ENCODE measurements at places on chromosomes 16 and 17.

- DNase-seq = no peak
Measured at GRCh38 chr17:71011391-71011790, 842.1 kb downstream of the KCNJ2 start.

- peak; percentile 68 for DNase-seq
Measured at GRCh38 chr17:69050999-69051775, 9.5 kb downstream of the ABCA9 start.

GRCh38 chr16:3182608-3183444 lies 5.2 kb upstream of the OR1F1 start:
- DNase-seq = no peak

DNA sequence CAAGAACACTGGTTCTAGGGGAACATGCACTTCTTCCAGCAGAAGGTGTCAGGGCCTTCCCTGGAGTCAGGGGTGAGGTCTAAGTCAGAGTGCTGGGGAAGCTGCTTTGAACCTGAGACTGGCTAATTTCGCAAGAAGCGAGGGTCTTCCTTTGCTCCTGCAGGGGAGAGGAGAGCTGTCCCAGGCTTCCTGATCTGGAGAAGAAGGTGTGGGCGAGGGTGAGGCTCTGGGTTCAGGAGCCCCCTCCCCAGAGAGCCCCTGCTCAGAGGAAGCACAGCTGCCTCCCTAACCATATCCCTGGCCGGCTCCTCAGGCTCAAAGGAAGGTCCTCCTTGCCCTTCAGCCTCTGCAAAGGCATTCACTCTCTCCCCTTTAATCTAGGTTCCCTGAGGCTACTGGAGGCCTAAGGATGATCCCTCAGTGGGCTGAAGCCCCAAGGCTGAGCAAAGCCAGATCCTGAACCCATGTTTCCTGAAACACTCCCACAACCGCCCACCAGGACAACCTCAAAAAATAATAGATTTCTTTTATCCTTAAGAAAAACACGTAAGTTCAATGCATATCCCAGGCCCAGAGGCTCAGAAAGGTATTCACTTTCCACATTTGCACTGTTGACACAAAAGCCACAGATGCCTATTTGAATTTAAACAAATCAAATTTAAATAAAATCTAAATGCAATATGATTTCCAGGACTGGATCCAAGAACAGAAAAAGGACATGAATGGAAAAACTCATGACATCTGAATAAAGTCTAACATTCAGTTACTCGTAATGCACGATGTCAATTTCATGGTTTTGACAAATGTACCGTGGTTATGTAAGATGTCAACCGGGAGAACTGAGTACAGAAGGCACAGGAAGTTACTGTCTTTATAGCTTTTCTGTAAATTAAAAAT lies 71.5 kb upstream of the RCVRN start:
- peak; percentile 24 for DNase-seq

DNA sequence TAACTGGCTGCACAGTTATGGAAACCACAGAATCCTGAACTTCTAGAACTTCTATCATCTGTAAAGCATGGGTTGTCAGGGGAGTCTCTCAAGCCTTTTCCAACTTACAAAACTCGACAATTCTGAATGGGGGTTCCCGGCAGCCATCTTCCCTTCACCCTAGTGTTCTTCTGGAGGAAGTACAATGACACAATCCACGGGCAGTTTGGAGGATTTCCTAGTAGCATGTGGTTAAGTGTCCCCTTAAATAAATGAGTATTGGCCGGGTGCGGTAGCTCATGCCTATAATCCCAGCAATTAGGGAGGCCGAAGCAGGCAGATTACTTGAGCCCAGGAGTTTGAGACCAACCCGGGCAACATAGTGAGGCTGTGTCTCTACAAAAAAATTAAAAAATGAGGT lies 2.1 kb downstream of the SLC16A6 start:
- DNase-seq = peak; percentile 75

DNA sequence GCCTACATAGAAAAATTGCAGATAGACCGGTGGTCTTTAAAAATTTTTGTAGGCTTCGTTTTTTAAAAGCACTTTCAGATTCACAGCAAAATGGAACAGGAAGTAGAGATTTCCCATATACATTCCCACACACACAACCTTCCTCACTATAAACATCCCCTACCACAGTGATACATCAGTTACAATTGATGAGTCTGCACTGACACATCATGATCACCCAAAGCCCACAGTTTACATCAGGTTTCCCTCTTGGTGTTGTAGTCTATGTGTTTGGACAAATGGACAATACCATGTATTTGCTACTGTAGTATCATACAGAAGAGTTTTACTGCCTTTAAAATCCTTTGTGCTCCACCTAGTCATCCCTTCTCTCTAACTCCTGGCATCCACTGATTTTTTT lies 113.9 kb upstream of the ADAMTS18 start:
- DNase-seq = no peak

DNA sequence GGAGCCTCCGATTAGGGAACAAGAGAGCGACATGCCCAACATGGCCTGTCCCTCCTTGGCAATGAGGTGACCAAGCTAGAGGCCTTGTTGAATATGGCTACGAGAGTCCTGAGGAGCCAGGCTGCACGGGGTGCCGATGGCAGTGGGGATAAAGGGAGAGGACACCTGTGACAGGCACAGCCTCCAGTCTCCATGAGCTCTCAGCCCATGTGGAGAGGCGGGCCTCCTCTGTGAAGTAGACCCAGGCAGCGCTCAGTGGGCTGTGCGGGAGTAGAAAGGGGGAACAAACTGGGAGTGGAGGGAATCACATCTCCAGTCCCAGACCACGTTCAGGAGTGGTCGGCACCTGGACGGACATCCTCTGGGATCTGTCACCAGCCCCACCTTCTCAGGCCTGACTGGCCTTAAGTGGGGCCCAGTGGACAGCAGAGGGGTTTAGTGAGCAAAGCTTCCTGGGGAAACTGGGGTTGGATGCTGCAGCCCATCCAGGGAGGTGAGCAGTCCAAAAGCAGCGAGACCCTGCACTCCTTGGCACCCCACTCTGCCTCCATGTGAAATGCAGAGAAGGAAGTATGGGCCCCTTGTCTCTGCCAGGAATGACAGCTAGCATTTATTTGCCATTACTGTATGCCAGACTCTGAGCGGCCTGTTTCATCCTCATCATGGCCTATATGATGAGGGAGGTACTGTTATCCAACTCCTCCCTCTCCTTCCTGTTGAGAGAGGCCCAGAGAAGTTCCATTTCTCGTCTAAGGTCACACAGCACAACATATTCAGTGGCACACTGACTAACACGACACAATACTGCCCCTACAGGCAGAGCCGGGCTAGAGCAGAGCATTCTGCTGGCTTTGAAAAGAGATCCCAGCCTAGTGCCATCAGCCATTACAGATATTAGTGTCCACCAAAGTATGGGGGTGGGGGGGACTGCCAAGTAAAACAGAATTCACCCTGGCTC lies 4.5 kb upstream of the TMEM92 start:
- DNase-seq = peak; percentile 63

- DNase-seq = no peak
Measured at GRCh38 chr16:27356794-27357193, 43.0 kb downstream of the IL4R start.

DNA sequence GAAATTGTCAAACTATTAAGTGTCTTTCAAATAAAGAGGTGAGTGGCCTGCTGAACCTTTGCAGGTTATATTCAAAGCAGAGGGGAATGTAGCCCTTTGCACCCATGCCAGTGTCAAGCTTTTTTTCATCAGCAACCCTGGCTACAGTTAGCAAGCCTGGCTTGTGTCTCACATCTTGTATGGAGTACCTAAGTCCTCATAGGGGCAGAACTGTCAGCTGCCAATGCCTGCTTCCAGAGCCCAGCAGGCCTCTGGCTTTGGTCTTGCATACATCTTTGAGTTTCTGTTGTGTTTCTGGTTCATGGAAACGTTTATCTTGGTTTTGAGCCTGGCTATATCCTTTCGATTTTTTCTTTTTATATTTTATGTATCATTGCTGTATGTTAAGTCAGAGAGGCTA lies 26.8 kb downstream of the REXO5 start:
- DNase-seq = no peak

- DNase-seq = peak; percentile 11
Measured at GRCh38 chr17:31825961-31826691, 32.9 kb downstream of the COPRS start.

- no peak for DNase-seq
Measured at GRCh38 chr16:11291091-11291703, 10.1 kb upstream of the PRM1 start.

DNA sequence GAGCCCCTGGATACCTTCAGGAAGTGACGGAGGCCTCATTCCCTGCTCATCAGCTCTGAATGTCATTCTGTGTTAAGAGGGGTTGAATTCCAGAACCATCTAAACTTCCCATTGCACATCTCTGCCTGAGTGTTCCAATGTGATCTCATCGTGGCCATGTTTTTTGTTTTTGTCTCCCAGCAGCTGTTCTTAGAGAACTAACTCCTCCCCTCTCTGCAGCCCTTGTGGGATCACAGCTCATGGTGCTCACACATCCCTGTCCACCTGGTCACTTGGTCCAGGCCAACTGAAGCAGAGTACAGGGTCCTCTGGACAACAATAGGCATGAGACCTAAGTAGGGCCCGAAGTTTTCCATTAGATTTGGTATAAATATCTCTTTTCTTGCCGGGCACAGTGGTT lies 6.0 kb upstream of the SYT17 start:
- no peak for DNase-seq

GRCh38 chr17:1197379-1197778 lies 17.6 kb upstream of the ABR start:
- DNase-seq = peak; percentile 99

DNA sequence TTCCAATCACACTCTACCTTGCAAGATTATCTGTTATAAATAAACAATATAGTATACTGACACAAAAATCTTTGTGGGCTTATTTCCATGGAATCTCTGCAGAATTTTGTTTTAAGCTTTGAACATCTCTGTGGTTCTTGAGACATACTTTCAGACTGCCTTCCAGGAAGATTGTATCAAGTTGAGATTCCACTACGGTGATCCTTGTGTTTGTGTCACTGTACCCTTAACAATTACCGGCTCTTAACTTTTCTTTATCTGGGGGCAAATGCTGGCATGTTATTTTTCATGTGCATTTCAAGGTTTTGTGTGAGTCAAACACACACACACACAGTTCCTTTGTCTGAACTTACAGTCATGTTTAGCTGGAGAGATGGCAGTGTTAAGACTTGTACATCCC lies 472.7 kb upstream of the HSBP1 start:
- no peak for DNase-seq

GRCh38 chr16:88681709-88682451 lies 4.4 kb downstream of the SNAI3 start:
- DNase-seq = peak; percentile 98

DNA sequence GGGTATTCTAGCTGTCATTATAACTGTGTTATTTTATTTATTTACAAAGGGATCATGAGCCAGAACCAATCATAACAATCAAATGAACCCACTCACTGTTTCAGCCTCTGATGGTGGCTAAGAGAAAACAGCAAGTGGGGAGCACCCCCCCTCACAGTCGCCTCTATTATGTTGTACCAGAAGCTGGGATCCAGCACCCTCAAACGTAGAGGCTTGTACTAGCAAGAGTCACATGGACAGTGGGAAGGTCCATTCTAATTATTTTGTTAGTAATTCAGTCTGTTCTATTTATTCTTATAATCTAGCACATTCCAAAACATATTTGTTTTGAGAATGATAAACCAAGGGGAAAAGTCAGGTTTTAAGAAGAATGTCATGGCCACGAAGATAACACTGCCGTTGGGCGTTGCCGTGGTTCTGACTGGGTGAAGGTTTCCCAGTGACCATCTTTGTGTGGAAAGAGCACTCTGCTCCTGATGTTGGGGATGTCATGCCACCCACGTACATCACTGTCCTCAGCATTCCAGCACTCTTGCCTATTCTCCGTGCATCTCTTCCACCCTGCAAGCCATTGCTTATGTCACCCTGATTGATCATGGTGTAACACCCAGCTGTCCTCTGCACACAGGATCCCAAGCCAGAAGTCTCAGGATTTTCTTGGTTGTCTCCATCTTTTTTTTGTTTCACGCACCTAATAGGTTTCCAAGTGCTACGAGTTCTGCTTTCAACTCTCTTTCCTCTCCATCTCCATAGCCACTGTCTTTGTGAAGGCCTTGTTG lies 205.8 kb downstream of the PRKCA start:
- DNase-seq = no peak

GRCh38 chr17:12074346-12074745 lies 53.7 kb downstream of the MAP2K4 start:
- DNase-seq = no peak

DNA sequence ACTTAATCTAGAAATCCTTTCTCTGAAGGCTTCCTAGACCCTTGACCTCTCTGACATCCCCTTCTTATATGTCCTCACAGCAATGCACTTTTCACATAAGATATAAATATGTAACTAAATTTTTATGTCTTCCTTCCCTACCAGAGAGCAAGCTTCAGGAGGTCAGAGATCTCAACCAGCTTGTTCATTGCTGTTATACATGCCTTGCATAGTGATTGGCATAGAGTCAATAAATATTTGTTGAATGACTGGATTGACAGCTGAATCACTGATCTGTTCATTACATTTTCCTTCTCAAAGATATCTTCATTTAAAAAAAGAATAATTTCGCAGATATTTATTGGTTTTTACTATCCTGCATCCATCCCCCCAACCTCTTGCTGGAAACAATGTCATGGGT lies 29.5 kb downstream of the HYDIN start:
- DNase-seq = no peak

DNA sequence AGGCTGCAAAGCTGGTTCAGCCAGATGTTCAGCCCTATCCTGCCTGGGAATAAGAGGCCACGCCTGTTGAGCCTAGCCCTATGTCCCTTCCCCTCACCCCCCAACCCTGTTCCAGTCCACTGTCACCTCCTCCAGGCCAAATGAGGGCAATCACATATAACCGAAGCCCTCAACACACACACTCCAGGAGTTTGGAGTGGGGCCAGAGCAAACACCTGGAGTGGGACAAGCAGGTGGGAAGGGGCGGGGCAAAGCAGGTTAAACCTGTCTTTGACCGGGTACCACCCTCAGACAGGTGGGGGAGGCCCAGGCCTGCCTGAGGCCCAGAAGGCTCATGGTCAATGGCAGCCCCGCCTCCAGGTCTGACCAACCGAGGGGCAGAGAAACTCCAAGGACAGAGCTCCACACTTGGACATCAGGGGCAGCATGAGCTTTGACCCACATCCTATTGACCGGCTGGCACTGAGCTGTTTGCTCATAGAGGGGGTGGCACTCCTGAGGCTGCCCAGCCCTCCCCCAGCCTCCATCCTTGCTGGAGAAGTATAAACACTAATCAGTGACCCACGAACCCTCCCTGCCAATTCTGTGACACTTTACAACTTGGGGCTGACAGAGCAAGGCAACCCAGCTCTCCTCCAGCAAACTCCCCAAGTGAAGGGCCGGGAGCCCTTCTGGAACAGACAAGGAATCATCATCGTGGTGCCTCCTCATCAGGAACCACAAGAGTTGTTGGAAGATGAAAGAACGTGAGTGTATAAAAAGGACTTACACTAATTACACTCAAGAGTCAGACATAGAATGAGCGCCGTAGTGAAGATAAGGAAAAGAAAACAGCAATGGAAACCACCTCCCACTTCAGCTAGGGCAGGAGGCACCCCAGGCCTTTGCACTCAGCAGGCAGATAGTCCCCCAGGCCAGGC lies 1.5 kb downstream of the ESRP2 start:
- DNase-seq = no peak

DNA sequence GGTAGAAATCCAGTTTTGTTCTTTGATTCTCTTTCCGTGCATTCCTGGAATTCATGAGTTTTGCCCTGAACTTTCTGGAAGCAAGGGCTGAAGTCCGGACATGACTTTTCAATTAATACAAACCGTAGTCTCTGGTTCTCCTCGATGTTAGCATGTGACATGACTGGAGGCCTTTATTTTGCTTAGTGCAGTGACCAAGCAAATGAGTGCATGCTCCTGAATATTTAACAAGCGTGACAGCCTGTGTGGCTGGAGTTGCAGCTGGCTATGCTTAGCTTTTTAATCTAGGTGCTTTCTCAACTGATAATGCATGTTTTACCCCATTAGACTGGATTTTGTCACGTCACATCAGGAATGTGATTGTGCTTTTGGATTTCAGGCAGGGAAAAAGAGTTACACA lies 302.1 kb downstream of the MAP2K6 start:
- DNase-seq = no peak

Measured in MV-4-11 (cell line).